ENCODE measurements at places on chromosomes 13 and 19.

GRCh38 chr13:95706356-95706755, 29.4 kb downstream of the DNAJC3 start:
- no peak for DNase-seq

GRCh38 chr19:4367336-4367723, 24.0 kb downstream of the MPND start:
- no peak for DNase-seq

GRCh38 chr13:23715762-23716235, 145.6 kb downstream of the TNFRSF19 start:
- no peak for DNase-seq

DNA sequence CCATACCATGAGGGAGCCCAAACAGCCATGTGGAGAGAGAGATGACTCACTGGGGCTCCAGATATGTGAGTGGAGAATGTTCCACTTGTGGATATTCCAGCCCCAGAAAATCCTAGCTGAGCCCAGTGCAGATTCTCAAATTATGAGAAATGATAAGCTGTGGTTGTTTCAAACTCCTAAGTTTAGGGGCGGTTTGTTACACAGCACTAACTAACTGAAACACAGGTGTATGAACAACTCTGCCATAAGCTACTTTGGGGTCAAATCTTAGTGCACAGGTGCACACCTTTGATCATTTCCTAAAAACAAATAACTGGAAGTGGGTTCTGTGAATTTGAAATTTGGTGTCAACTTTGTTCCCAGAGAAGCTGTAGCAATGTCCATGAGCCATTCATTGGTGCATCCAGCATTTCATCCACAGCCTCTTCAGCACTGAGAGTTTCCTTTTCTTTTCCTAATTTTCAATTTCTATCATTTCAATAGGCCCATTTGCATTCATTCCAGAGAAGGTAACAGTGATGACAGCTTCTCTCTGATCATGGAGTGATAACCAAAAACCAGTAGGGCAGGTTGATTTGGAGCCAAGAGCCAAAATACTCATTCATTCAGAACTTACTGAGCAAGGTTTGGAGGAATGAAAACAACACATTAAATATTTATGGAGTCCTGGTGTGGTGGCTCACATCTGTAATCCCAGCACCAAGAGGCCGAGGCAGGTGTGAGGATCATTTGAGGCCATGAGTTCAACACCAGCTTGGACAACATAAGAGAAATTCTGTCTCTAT, 8.8 kb upstream of the CLPP start:
- DNase-seq: no peak

DNA sequence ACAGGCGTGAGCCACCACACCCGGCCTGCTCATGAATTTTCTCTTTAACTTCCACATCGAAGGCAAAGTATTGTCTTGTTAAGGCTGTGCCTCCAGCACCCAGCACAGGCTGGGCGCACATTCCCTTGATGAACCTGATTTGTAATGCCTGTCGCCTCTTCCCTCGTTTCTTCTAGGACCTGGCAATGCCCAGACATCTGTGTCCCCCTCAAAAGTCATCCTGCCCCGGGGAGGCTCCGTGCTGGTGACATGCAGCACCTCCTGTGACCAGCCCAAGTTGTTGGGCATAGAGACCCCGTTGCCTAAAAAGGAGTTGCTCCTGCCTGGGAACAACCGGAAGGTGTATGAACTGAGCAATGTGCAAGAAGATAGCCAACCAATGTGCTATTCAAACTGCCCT, 3.7 kb downstream of the ICAM1 start:
- no peak for DNase-seq

GRCh38 chr13:58048670-58049069, 417.1 kb downstream of the PCDH17 start:
- DNase-seq: no peak

DNA sequence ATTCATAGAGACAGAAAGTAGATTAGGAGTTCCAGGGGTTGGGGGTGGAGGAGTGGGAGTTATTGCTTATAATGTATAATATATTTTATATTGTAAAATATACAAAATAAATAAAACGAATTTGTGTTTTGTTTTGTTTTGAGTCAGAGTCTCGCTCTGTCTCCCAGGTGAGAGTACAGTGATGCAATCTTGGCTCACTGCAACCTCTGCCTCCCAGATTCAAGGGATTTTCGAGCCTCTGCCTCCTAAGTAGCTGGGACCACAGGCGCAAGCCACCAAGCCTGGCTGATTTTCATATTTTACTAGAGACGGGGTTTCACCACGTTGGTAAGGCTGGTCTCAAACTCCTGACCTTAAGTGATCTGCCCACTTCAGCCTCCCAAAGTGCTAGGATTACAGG, 2.5 kb upstream of the GADD45GIP1 start:
- no peak for DNase-seq

DNA sequence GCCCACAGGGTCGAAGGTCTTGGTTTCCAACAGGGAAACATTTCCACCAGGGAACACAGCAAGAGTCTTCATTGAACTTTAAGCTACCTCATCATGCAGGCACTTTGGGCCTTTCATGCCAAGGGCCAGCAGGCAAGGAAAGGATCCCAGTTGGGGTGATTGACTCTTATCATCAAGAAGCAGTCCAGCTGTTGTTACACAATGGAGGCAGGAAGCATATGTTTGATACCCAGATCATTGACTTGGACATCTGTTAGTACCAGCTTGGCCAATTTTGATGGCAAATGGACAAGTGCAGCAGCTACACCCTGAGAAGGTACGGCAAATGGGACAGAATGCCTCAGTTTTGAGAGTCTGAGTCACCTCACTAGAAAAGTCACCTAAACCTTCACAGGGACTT, 10.9 kb upstream of the RCBTB1 start:
- DNase-seq: no peak

- DNase-seq: no peak
Measured at GRCh38 chr13:74115133-74115532, 19.1 kb downstream of the KLF12 start.

GRCh38 chr13:52842441-52842840, 6.0 kb downstream of the PCDH8 start:
- no peak for DNase-seq

- no peak for DNase-seq
Measured at GRCh38 chr13:35208587-35208986, 266.5 kb downstream of the NBEA start.

- DNase-seq: no peak
Measured at GRCh38 chr13:74695021-74695800, 561.0 kb upstream of the KLF12 start.

- no peak for DNase-seq
Measured at GRCh38 chr19:48624791-48625723, 5.8 kb downstream of the SPHK2 start.

- DNase-seq: no peak
Measured at GRCh38 chr13:97282705-97283104, 60.6 kb downstream of the MBNL2 start.

GRCh38 chr19:33086955-33087354, 6.0 kb downstream of the GPATCH1 start:
- DNase-seq: no peak

GRCh38 chr13:27034678-27035111, 136.9 kb downstream of the USP12 start:
- DNase-seq: no peak
